ENCODE measurements at places on chromosomes 12 and 14.

- no peak for DNase-seq
These were observed 26.8 kb downstream of the KLRK1 start for GRCh38 chr12:10362828-10363657.

GRCh38 chr12:49636979-49637755, 13.8 kb downstream of the PRPF40B start:
- no peak for DNase-seq

DNA sequence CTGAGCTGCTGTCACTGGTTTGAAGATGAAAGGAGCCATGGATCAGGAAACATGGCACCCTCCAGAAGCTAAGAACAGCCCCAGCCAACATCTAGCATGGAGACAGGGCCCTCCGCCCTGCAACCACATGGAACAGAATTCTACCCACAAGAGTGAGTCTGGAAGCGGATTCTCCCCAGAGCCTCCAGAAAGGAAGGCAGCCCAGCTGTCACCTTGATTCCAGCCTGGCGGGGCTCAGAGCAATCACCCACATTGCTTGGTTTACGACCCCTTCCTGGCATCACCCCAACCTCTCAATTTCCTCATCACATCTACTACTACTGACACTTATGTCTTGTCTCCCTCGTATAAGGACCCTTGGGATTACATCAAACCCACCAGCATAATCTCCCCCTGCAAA, 38.5 kb downstream of the OAS2 start:
- DNase-seq, result no peak

DNA sequence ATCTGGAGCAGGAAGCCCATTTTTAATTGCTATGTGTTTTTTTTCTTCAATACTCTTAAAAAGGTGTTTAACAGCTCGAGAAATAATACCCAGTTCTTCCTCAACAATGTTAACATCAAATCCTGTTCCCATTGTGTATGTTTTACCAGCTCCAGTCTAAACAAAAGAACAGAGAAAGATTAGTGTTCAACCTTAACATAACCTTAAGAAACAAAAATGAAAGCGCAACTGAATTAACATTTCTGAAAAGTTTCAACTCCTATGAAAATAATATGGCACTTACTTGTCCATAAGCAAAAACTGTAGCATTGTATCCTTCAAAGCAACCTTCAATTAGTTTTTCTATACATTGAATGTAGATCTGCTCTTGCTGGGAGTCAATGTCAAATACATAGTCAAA, 73.2 kb downstream of the KIF21A start:
- DNase-seq, result no peak

GRCh38 chr14:87113286-87113685, 879.7 kb downstream of the GALC start:
- DNase-seq, result no peak

GRCh38 chr14:68461086-68461485, 331.8 kb downstream of the ZFP36L1 start:
- no peak for DNase-seq

- DNase-seq, result no peak
These were observed 498 bp downstream of the GPR132 start for GRCh38 chr14:105064721-105065143.

DNA sequence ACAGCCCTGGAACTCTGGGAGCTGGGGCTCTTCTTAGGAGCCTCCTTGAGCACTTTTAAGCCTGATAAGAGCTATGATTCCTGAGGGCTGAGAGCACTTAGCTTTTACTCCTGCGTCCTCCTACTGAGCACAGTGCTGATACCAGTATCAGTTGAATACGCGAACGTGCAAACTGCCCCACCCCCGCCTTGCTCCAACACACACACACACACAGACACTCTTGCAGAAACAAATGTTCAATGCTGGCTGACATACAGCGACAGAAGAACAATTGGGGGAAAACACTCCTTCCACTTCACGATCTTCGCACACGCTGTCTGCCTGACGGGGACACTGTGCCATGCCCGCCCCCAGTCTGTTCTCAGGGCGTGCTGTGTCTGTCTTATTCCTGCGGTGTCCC, 57.2 kb upstream of the DLK1 start:
- DNase-seq, result no peak

GRCh38 chr14:25150934-25151790, 101.2 kb upstream of the STXBP6 start:
- no peak for DNase-seq

DNA sequence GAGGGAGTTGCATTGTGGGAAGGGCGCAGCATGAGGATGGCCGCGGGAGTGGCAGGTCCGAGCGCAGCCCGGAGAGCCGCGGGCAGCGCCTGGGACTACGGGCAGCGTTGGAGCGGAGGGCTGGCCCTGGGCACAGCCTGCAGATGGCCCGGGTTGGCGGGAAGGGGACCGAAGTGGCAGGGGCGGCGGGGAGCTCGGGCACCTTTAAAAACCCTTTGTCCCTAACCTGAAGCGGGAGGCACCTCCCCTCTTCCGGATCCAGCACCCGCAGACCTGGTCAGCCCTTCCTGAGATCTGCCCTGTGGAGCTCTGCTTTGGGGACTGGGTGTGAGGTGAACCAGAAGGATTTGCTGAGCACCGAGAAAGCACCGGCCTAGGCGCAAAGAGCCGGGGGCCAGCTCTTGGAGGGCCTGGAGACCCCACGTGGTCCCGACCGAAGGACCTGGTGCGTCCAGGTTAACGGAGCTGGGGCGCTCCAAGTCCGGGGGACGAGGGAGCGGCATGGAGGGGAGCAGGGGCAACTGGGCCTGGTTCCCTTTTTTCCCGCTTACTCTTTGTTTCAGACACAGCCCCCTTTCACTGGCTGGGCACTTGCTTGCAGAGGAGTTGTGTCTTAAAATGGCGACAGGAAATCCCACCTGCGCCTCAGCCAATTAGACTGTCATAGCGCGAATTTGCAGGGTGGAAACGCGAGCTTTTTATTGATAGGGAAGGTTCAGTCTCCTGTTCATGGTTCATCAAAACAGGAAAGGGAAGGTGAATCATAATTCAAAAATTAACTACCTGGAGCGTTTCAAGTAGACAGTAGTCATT, 792 bp upstream of the SLC38A1 start:
- DNase-seq, result no peak

DNA sequence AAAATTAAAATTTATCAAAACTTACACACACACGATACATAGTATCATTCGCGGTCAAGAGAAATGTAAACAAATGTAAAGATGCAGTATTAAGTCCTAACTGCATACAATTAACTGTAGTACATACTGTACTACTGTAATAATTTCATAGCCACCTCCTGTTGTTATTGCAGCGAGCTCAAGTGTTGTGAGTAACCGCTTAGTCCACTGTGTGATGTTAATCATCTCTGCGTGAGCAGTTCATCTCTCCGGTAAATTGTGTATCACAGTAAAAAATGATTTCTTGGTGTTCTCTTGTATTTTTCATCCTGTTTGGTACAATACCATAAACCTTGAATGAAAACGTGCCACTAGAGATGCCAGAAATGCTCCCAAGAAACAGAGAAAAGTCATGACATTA, 6.5 kb downstream of the EPS8 start:
- no peak for DNase-seq

DNA sequence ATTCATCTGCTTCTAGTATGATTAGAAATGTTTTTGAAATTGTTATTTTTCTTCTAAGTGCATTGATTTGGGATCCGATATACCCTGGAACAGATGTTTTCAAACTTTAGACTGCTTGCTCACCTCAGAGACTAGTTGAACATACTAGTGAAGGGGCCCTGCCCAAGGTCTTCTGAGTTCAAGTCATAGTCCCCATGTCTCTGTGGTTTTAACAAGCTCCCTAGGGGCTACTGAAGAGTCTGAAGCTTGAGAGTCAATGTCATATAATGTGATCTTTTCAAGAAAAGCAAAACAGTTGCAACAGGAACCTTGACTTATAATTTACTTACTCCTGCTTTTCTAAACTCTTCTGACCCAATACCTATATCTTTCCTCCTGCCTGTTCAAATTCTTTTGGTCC, 7.5 kb upstream of the UBE2N start:
- DNase-seq, result no peak

GRCh38 chr12:70847871-70848270, 72.7 kb downstream of the PTPRR start:
- DNase-seq, result no peak

DNA sequence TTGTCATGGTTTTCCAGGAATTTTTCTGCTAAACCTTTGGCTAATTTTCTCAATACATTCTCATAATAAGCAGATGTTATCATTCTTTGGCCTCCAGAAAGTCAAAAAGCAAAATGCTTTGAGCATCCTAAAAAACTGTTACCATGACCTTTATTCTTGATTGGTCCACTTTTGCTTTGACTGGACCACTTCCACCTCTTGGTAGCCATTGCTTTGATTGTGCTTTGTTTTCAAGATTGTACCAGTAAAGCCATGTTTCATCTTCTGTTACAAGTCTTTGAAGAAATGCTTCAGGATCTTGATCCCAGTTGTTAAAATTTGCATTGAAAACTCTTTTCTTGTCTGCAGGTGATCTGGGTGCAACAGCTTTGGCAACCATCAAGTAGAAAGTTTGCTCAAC, 180.1 kb downstream of the DUSP6 start:
- DNase-seq, result no peak

GRCh38 chr14:97618917-97619690, 821.9 kb downstream of the VRK1 start:
- DNase-seq, result no peak
